ENCODE measurements at places on chromosomes 12 and 14.

- DNase-seq: no peak
These were observed 7.3 kb downstream of the FKBP11 start for GRCh38 chr12:48917857-48918537.

- no peak for DNase-seq
These were observed 29.8 kb downstream of the NCOR2 start for GRCh38 chr12:124537525-124538193.

DNA sequence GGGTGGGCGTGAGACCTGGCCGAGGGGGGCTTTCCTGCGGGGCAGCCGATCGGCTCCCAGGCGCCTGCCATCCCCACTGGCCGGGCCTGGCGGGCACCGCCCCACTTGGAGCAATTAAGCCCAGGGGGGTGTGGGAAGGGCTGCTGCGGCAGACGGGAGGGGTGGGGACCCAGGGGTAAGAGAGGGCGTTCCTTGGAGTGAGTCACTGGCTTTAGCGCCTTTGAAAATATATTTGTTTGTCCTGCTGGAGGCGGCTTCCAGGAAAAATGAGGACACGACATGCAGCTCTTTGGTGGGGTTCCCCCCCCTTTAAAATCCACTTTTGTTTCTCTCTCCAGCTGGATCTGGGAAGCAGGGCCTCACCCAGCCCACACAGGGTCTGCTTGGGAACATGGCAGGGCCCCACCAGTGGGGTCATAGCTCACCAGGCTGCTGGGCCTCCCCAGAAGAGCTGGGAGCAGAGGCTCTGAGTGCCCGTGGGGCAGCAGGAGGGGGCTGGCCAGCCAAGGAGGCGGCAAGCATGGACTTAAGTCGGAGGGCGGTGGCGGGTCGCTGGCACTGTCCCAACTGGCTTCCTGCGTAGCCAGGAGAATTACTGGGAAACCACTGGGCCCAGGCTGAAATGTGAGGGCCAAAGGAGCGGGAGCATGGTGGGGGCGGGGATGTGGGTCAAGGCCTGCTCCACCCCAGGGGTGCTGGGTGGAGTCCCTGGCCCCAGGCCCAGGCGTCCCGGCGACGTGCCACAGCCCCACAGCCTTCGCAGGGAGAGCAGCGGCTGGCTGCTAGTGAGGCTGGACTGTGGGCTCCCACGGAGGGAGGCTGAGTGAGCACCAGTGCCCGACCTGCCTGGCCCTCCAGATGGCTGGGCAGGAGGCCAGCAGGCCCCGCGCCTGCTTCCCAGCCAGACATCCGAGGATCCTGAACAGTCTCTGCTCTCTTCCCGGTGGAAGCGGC lies 128.0 kb downstream of the RFLNA start:
- DNase-seq: peak; percentile 93

- no peak for DNase-seq
These were observed 45.2 kb downstream of the VEZT start for GRCh38 chr12:95262808-95263207.

- DNase-seq: no peak
These were observed 219.7 kb upstream of the PKP2 start for GRCh38 chr12:33116284-33116683.

DNA sequence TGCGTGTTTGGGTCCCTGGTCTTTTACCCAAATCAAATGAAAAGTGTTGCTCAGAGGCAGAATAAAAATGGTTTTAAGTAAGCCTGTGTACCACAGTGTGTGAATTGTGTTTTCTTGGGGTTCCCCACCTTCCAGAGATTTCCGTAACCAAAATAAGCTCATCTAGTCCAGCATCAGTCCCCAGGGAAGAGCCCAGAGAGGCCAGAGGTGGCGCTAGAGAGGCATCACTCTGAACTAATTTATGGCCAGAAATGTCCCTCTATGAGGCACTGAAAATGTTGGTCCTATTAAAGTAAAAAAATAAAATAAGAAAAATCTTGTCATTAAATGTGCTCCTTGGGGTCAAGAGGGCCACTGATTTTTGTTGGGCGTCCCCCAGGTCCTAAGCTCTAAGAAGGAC lies 24.9 kb upstream of the PRKAB1 start:
- DNase-seq: no peak

DNA sequence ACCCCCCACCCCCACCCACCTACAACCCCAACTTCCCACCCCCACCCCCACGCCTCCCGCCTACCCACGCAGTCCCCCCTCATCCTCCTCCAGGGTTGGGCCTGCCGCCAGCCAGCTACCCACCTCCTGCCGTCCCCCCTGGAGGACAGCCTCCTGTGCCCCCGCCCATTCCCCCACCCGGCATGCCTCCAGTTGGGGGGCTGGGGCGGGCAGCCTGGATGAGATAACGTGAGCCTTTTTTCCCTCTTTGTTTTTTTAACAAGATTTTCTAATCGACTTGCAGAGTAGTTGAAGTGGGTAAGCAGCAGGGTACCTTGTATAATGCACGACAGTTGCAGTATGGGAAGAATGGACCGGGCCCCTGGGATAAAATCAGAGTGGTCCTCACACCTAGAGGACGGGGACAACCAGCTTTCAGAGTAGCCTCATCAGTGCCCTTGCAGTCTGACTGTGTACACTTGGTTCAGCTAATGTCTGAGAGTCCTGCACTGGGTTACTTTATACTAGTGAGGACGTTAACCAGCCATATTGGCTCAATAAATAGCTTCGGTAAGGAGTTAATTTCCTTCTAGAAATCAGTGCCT lies 29.4 kb downstream of the CCNK start:
- DNase-seq: no peak

DNA sequence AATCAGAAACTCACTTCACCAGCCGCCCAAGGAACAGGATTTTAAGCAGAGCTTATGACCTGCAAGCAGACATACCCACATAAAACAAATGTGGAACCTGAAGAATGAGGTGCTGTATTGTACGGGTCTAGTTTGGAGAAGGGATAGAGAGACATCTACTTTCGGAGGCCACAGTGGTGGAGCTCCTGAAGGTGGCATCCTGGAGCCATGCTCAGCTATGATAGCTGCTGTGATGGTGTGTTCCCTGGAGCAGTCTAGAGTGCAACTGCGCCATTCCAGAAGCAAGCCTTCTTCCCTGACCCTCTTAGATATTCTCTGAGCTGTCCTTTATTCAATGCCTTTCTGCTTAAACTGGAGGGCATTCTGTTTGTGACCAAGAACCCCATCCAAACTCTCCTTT lies 402.6 kb downstream of the FUT8 start:
- DNase-seq: no peak

DNA sequence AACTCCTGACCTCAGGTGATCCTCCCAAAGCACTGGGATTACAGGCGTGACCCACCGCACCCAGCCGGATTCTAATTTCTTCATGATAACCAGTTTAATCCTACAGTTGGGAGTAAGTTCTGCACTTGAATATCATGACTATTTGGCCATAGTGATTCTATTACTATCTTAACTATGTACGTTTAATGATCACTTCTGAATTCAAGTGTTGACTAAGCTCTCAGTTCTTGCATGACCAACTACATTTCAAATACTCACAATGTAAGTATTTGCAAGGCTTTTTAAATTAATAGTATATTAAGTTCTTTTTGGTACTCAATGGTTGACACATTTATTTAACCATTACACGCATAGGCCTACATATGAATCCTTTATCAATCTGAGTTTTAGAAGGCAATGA lies 17.4 kb upstream of the VPS33A start:
- no peak for DNase-seq

DNA sequence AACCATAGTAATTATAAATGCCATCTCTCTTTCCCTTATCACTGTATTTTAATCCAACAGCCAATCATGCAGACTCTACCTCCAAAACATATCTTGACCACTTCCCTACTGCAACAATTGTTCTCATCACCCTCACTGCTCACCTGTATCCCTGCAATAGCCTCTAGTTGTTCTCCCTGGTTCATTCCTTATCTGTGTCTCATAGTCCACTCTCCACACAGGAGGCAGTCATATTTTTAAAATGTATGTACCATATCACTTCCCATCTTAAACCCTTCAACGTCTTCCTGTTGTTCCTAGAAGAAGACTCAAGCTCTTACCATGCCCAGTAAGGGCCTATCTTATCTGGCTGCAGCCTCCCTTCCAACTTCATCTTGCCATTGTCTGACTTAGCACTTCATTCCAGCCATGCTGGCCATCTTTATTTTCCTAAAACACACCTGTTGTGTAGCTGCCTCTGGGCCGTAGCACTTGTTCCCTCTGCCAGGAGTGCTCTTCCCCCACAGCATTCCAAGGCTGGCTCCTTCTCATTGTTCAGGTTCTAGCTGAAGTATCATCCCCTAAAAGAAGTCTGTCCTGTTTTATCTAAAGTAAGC lies 27.8 kb upstream of the BHLHE41 start:
- no peak for DNase-seq

- DNase-seq: no peak
These were observed 89.2 kb downstream of the BCL2L14 start for GRCh38 chr12:12159988-12160387.

DNA sequence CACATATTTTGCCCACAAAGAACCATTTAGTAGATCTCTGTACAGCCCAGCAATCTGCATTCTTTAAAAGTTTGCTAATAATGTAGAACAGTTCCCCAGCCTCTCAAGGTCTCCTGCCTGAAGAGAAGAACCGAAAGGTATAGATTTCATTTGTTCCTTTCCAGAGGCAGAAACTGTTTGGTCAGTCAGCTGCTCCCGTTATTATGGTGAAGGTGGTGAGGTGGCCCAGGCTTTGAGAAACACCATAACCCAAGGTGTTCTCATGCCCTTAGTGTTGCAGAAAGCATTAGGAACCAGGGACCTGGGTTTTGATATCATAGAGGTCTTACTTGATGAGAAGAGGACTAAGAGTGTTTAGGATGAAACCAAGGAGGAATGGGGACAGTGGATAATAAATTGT lies 65.3 kb downstream of the SUSD6 start:
- no peak for DNase-seq

DNA sequence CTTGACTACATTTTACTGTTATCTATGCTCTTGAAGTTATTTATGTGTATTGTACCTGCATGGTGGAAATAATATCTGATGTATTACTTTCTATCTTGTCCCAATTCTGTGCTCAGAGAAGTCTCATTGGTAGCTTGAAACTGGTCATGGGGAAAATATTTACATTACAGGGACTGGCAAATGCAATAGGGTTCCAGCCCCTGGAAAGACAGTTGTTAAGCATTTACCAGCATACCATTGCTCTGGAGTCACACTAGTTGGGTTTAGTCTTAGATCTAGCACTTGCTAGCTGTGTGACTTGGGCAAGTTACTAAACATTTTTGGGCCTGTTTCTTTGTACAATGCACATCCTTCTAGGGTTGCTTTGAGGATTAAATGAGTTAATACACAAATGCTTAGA lies 86.3 kb upstream of the NRXN3 start:
- DNase-seq: no peak

DNA sequence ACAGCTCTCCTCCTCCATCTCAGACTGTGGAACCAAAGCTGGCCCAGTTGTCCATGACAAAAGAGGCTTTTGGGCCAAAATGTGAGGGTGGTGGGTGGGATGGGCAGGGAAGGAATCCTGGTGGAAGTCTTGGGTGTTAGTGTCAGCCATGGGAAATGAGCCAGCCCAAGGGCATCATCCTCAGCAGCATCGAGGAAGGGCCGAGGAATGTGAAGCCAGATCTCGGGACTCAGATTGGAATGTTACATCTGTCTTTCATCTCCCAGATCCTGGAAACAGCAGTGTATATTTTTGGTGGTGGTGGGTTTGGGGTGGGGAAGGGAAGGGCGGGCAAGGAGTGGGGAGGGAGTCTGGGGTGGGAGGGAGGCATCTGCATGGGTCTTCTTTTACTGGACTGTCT lies 11.8 kb upstream of the TAMALIN start:
- no peak for DNase-seq

DNA sequence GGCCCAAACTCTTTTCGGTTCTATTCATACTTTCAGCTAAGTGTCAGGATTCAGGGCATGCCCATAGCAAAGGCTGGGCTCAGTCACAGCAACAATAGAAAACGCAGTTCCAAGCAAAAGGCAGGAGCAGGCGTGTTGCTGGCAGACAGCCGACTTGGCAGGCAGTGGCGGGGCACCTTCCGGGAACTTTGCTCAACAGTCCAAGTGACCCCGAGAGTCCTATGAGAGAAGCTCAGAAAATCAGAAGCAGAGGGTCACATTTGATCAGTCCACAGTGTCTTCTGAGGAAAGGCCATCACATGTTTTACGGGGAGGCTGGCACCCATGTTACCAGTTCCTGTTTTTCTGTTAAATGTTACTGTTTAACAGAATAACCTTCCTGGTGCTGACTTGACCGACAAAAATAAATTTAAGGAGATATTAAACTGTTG lies 115.0 kb downstream of the DACT1 start:
- DNase-seq: peak; percentile 60

GRCh38 chr12:54956322-54956721 lies 28.2 kb downstream of the TESPA1 start:
- no peak for DNase-seq

DNA sequence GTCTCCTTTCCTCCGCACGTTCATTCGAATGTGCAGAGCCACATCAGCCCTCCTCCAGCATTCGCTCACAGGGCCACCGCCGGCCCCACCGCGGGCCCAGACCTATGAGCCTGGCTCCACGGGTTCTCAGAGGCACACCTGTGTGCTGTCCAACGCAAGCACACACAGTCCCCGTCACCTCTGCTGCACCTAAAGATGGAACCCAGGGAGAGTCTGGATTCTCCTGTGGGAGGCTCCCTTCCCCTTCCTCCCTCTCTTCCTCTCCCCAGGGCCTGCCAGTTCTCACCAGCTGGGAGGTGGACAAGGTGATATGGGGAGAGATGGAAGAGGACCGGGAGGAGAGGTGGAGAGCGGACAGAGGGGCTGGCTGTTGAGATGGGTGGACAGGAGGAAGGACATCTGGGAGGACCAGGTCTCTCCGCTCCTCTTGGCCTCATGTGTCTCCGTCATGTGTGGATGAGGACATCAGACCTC lies 4.9 kb upstream of the AQP6 start:
- DNase-seq: no peak

DNA sequence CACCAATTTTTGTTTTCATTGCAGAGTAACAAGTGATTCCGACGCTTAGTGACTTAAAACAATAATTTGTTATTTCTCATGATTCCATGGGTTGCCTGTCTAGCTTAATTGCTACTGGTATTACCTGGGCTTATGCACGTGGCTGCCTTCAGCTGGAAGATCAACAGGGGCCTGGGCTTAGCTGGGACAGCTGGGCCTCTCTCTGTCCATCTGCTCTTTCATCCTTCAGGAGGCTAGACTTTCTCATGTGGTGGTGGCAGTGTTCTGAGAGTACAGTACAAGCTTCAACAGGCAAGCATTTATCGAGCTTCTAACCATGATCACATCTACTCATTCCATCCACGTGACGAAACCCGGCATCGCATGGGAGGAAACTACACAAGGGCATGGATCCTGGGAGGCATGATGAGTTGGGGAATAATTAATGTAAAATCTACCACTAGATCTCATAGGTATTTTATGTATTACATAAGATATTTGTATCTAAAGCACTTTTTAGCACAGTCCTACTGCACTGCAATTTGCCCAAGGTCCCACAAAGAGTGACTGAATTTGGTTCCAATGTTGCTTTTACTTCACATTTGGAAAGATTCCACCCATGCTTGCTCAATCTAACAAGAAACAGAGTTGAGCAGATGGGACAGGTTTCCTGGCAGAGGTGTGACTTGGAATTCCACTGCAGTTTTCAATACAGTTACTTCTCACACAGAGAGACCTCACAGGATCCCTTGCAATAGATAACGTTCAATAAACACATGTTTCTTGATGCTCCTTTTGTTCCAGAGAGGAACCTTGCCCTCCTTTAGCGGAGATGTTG lies 153.1 kb upstream of the FRMD6 start:
- DNase-seq: no peak

All from left lung (tissue), 14 donors.